ENCODE measurements at places on chromosomes 2 and 18.
A peak's percentile ranks its signal among the peaks of the same experiment; 100 is the strongest.

GRCh38 chr2:198368089-198368488, 563.7 kb downstream of the PLCL1 start:
- DNase-seq, result no peak

GRCh38 chr18:394987-395362, 105.5 kb downstream of the COLEC12 start:
- DNase-seq, result peak; percentile 78

GRCh38 chr2:197965756-197966155, 161.4 kb downstream of the PLCL1 start:
- no peak for DNase-seq

DNA sequence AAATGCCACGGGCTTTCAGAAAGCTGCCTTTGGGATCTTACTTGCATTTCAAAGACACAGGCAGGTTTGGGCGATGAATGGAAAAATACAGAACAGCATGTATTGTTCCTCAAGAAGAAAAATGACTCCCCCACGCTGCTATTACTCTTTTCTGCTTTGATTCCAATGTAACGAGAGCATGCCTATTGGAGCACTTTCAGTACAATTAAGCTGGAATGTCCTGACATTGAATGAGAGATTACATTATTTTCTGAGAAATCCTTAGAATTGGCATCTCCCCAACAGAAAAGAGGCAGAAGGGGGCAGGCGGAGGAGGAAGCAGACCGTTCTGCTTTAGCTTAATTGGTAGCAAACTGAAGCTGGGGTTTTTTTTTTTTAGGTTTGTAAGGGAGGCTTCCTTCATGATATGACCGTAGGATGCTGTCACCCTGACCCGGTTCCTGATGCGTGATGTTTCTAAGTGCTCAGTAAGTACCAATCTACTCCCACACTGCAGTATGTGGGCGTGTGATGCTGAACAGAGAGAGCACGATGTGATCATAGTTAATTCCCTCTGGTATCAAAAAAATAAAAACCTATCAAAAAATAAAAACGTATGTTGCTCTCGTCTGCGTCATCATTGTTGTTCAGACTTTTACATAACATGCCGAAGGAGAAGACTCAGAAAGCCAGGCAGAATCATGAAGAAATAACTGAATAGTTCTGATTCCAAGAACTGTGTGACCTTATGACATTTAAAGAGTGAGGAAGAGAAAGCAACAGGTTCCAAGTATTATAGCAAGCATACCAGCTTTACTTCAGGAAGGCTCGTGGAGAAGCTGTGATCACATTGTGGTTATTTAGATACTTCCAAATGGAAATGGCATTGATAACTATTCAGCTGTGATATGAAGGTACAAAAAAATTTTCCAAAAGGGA, 40.5 kb downstream of the LONRF2 start:
- peak; percentile 83 for DNase-seq

GRCh38 chr2:6813573-6813972, 52.1 kb downstream of the CMPK2 start:
- no peak for DNase-seq

GRCh38 chr2:10787176-10787968, 25.2 kb downstream of the PDIA6 start:
- DNase-seq, result no peak

DNA sequence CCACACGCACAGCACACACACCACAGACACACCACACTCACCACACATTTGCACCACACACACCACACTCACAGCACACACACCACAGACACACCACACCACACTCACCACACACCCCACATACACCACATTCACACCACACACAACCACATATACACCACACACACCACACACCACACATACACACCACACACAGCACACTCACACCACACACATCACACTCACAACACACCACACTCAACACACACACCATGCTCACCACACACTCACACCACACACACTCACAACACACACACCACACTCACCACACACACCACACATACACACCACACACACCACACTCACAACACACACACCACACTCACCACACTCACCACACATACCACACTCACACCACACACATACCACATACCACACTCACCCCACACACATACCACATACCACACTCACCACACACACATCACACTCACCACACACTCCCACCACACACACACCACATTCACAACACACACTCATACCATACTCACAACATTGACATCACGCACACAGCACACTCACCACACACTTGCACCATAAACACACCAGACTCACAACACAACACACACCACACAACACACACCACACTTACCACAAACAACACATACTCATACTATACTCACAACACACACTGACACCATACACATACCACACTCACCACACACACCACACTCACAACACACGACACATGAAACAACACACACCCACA, 60.0 kb downstream of the SDC1 start:
- DNase-seq, result no peak

- no peak for DNase-seq
Measured at GRCh38 chr2:216555274-216555673, 56.6 kb downstream of the RPL37A start.

- no peak for DNase-seq
Measured at GRCh38 chr2:188466761-188467160, 175.1 kb downstream of the GULP1 start.

GRCh38 chr18:35835366-35835765, 137.1 kb upstream of the RMP24 start:
- no peak for DNase-seq

- no peak for DNase-seq
Measured at GRCh38 chr2:118730405-118730804, 117.0 kb downstream of the EN1 start.

DNA sequence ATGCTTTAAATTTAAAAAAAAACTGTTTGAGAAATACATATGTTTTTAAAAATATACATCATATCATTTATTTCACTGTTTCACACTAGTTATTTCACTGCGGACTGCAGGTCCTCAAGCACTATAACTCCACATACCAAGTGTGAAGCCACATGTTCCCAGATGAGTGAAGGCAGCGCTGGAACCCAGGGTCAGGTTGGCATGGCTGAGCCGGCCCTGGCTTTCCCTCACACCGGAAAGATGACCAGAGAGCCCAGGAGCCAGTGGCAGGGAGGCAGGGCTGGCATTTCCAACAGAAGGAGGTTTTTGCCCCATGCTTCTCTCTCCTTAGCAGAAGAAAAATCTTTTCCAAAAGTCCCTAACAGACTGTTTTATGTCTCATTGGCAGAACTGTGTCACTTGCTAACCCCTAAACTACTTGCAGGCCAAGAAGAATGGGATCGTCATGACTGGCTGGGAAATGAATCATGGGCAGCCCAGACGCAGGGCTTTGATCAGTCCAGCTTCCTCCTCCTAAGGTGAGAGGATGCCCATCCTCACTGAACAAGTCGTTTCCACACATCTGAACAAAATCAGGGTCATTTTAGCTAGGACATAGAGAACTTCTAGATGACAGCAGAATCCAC, 287.6 kb upstream of the HNRNPA3 start:
- no peak for DNase-seq

DNA sequence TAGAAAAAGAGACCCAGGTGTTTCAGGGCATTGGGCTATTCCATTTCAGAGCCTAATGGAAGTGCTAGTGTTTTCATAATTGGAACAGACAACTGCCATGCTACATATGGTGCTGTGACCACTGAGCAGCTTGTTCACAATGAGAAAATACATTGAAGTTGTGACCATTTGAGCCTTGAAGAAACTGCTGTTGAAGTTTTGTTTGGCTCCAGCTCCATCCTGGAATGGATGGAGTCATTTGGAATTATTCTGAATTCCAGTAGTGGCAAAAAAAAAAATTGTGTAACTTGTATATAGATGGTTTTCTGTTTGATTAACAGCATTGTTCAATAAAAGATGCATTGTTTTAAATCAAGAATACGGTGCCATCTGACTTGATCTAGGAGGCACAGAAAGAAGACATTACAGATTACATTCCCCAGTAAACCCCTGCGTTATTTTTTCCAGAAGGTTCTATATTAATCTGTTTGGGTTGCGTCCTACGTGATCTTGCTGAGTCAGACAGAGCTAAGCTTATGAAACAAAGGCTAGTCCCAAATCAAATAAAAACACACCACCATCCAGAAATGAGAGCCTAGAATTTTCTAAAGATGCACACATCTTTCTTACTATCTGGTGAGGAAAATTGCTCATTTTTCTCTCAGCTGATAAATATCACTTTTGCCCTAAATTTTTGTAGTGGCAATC, 19.2 kb downstream of the FMNL2 start:
- DNase-seq, result no peak

GRCh38 chr2:148552675-148553331, 91.7 kb upstream of the EPC2 start:
- no peak for DNase-seq

GRCh38 chr18:67199993-67200617, 316.4 kb downstream of the DSEL start:
- no peak for DNase-seq

GRCh38 chr2:174606336-174606735, 8.7 kb upstream of the WIPF1 start:
- DNase-seq, result no peak

- no peak for DNase-seq
Measured at GRCh38 chr18:72056171-72056570, 488.0 kb downstream of the CBLN2 start.
